ENCODE measurements at places on chromosomes 3 and 15. TPM values are rescaled to one million over a fixed set of nuclear protein-coding genes. Genes with fewer than 3 reads are reported as not detected.

- DNase-seq: no peak
Observed at GRCh38 chr3:15041950-15042349, 23.2 kb downstream of the MRPS25 start.

DNA sequence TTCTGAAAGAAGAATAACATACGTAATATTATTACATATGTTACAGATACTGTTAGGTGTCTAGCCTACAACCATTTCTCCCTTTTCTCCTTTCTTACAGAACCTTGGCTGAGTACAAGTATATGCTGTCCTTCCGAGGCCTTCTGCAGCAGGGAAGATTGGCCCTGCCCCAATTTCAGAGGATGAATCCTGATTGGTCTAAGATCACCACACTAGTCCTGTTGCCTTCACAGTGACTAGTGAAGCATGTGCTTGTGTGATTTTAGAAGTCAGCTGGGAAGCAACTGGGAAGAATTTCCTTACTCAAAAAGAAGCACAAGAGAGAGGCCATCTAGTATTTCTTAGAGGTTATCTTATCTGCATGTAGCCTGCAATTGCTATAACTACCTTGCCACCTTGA is 30.6 kb upstream of the MECOM start:
- no peak for DNase-seq

DNA sequence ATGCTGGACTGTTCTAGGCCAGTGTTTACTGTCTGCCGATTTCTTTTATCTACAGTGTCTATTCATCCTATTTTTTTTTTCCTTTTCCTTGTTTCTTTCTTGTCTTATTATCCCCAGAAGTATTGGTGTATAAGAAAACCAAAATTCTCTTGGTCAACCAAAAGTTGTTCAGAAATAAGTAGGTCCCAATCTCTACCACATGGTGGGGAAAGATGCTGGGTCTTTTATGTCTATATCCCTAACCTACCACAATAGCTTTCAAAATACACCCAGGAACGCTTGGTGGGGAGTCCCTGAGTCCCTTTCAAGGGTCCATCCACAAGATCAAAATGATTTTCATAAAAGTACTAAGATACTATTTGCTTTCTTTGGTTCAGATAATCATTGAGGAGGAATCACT is 225.6 kb downstream of the CLSTN2 start:
- no peak for DNase-seq

DNA sequence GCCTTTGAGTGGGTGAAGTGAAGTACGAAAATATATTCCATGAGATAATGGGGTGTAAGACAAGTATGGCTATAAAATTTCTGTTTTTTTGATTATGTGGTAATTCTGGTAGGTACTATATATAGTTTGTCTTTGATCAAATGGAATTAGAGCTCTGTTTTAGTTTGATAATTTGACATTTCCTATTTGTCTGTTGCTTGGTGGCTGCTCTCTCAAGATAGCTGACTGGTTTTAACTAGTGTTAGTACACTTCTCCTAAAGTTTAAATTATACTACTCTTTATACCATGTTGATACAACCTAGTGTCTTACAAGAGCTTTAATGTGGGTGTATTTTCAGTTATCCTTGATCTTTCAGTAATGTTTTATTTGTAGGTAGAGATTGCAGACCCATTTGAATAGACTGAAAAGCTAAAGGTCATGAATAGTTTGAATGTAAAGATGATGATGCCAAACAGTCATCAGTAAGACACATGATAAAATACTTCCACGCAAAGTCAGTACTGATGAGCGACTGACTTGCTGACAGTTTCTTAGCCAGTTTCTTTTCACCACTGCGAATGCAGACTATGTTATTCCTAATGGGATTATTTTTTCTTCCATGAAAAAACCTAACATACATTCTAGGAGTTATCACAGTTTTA is 15.2 kb downstream of the SACM1L start:
- DNase-seq: no peak

DNA sequence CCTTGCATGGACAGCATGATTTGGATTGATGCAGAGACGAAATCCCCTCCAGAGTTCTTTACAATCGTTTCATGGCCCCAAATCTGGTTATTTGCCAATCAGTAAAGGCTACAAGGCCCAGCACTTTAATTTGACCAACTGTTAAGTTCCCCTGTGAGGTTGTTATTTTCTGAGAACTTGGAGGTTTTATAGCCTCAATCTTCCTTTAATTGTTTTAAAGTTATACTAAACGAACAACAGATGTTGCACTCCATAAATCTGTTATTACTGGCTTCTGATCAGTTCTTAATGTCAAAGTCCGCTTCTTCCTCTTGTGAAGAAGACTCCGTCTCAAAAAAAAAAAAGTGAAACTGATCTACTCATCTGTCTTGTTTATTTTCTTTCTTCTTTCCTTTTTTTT is 30.8 kb downstream of the LARP6 start:
- no peak for DNase-seq

GRCh38 chr15:41661078-41661517 is 893 bp downstream of the MGA start:
- DNase-seq: no peak

DNA sequence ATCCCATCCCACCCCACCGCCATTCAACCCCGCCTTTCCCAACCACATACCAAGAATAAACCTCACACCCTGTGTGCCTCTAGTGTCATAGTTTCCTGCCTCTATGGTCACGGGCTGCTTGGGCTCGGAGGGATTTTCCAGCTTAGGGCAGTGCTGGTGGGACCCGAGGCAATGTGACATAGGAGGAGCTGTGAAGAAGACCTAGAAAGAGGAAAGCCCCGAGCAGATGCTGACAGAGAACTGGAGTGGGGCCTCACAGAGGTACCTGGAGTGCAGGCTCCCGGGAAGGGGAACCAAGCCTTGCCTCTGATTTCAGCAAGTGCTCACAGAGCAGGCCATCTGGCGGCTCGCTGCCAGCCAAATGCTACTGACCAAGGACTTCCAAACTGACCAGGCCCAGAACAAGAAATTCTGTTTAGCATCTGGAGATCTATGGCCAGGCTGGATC is 27.5 kb downstream of the BHLHE40 start:
- no peak for DNase-seq

- no peak for DNase-seq
Observed at GRCh38 chr3:33358172-33358781, 81.0 kb downstream of the FBXL2 start.

The NR1I2 gene
- 0.11 TPM for total RNA-seq

Data from urinary bladder (tissue), 4 donors.